ENCODE measurements at places on chromosomes 11 and 22.

DNA sequence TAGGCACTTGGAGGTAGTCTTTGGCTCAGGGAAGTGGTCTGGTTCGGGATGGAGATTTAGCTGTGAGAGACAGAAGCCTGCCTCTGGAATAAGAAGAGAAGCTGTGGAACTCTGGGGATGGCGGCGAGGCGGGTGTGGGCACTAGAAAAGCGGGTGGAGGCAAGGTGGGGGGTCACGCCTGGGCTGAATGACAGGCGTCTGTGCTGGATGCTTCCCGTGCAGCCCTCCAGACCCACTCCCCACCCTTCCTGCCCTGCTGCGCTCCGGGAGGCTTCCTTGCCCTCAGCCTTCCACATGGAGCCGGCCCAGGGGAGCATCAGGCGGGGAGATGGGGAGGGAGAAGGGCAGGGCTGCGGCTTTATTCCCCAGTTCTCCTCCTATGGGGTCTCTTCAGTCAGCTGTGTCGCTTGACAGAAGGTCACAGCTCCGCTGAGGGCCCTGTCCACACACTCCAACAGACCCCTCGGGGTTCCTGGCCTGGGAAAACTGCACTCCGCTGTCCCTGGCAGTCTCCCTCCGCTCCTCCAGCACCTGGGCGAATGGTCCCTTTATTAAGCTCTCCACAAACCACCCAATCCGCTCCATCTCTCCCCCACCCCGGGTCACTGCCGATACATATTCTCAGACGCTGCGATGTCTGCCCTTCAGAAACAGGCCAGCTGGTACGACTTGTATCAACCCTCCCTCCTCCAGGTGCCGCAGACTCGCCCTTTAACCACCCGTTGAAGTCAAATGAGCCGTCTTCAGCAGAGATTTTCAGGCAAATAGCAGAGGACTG is 6.2 kb downstream of the DNAJB13 start:
- no peak for DNase-seq

- no peak for DNase-seq
Observed at GRCh38 chr11:67453816-67454732, 1.1 kb upstream of the CABP4 start.

DNA sequence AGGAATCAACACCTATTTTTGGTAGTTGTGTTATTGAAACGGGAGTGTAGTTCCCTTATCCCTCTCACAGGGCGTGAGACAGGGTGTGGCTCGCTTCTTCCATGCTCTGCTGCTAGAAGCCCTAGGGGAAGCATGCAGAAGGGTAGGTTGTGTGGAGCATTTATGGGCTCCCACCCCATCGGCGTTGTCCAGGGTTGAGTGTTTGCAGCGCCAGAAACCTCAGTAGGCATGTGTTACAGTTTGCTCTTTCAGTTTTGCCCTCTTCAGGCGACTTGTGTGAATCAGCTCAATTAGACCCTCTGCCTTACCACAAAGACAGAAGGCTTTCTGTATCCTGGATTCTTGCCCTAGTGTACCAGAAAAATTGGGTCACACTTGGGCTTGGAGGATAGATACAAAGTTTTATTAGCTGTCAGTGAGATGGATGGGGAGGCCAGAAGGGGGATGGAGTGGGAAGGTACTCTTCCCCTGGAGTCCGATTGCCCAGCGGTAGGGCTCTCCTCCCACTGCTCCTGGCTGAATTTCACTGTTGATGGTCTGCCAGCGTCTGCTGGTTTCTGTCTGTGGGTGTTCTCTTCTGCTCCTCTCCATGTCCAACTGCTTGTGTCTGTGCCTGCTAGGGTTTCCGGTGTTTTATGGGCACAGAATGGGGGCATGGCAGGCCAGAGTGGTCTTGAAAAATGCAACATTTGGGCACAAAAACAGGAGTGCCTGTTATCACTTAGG is 358.3 kb upstream of the CTSC start:
- DNase-seq = no peak

DNA sequence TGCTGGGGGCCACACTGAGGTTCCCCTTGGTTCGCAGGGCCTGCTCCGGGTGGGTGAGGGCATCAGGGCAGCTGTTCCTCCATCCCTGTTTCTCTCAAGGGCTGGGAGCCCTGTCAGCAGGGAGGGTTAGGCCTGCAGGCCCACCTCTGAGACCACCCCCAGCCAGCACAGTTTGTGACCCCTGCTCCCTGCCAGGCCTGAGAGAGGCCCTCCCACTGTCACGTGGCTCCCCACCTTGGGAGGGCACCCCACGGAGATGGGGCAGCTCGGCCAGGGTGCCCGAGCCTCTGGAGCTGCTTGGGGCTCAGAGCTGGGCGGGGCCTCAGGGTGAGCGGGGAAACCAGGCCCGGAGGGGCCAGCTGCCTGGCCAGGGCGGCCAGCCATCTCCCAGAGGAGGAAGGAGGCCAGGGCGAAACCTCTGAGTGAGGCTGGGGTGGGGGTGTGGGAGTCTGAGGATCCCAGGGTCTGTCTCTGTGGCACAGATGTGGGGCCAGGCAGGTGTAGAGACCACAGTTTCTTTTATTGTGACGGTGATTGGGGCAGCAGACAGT is 2.5 kb upstream of the INS start:
- no peak for DNase-seq

DNA sequence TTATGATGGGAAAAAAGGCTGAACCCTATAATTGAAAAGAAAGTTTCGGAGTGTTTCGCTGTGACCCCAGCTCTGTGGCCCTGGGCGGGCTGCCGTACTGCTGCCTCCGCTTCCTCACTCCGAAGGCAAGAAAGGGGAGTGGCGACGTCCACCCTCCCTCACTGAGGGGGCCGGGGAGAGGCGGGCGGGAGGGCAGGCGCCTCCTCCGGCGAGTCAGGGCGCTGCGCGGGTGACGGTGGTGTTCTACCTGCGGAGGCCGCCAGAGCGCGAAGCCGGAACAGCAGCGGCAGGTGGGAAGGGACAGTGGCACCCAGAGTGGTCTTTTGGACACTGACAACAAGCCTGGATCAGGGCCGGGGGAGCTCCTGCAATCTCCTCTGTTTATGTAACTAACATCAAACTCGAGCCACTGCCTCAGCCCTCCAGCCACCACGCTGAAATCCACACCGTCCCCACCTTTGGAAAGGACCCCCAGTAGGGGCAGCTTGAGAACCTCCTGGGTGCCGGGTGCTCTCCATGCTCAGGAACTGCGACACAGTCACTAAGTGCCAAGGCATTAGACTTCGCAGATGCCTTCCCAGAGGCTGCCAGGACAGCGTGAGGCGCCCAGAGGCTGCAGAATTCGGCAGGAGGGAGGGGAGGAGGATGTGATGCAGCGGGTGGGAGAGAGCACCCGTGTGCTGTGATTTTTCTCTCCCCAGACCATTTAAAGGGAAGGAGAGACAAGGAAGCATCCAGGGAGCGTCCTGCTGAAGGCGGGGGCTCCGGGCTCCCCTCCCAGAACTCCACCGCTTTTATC is 25.5 kb downstream of the BID start:
- DNase-seq = no peak

DNA sequence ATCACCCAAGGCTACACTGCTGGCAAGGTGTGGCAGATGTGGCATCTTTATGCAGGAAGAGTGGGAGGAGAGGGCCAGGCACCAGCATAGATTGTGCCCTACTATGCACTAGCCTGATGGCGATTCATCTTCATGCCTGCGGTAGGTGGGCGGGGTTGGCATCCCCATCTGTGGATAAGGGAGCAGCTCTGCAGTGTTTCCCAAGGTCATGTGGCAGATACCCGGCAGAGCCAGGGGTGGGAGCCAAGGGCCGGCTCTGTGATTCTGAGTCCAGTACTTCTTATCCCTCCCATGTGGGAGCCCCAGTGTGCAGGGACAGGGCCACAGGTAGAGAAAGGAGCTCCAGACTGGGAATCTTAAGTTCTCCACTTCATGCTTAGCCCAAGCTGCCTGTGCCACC is 20.0 kb downstream of the CD82 start:
- DNase-seq = no peak

- no peak for DNase-seq
Observed at GRCh38 chr11:28581286-28582242, 473.4 kb downstream of the METTL15 start.

- DNase-seq = no peak
Observed at GRCh38 chr11:83257761-83258168, 28.4 kb downstream of the CCDC90B start.

GRCh38 chr11:115321605-115322289 is 182.5 kb downstream of the CADM1 start:
- DNase-seq = no peak

- DNase-seq = no peak
Observed at GRCh38 chr11:68735646-68736045, 15.7 kb downstream of the TESMIN start.

DNA sequence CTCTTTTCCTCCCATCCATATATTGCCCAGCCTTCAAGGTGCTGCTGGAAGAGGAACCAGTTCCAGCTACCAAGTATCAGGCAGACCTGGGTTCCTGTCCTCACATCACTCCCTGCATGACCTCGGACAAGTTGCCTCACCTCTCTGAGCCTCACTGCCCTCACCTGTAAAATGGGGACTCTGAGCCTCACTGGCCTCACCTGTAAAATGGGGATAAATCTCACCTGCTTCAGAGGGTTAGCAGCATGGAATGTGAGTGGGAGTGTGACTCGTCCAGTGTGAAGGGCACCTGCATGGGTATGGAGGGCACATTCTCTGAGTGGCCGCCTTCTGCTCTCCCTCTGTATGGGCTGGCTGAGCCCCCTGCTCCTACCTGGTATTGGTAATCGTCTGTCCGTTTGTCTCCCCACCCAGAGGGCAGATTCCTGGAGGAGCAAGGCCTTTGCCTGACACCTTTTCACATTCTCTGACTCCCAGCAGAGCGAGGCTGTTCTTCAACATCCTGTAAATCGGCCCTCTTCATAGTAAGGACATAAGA is 3.7 kb downstream of the GRIK4 start:
- no peak for DNase-seq

DNA sequence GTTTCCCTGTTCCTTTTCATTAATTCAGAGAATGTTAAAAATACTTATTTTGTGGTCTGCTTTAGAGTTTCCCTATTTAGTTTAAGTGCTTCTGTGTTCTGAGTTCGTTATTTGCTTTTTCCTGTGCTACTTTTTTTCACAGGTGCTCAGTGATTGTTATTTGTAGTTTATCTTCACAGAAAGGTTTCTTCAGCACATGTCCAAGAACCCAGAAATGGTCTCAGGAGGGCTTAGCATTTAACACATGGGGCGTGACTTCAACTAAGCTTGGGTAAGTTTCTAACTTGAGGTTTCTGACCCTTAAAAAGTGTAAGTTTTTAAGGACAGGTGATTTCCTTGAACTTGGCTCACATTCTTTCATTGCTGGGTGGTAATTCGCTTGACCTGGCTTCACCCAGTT is 157.3 kb downstream of the AASDHPPT start:
- no peak for DNase-seq

DNA sequence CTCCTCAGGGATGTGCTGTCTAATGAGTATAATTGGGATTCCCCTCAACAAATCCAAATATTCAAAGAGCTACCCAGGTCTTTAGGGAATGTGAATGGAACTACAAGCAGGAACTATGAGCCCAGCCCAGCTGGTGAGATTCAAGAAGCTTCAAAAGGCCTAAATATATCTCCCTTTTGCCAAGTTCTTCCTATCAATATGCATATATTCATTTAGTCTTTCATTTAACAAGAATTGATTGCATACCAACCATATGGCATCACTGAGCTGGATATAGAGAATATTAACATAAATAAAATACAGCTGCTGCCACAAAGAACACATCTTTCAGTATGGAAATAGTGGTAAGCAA is 58.9 kb upstream of the PRSS23 start:
- no peak for DNase-seq

DNA sequence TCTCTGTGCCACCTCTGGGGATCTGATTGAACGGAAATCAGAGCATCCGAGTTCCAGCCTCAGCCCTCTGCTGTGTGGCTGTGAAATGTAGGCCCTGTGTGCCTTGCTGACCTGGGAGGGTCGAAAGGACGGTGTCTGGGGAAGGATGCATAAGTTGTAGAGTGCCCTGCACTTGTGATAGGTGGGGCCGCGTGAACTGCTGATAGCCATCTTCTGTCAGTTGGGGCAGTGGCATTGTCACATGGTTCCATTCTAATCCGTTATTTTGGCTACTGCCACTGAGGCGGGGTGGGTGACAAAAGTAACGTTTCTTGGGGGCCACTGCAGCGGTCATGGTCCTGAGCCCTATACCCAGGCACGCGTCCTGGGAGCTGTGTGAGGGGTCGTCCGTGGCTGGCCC is 63.4 kb downstream of the LRP5 start:
- no peak for DNase-seq

GRCh38 chr11:75275581-75275980 is 35.0 kb downstream of the TPBGL start:
- no peak for DNase-seq

DNA sequence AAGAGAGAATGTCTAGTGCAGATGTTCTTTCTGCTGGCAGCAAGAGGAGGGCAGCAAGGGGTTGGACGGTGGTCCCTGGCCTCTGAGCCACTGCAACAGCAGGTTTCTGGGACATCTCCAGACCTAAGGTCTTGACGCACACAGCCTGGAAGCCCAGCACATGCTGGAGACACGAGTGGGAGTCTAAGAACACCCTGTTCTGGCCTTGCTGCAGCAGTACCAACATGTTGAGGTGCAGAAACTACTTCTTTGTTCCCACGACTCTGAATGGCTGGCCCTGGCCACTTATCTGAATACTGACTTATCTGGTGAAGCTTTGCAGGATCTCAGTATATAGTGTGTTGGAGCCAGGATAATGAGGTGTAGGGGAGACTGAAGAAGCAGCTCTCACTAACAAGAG is 6.8 kb downstream of the MICAL2 start:
- DNase-seq = no peak

GRCh38 chr11:122690384-122690783 is 34.9 kb downstream of the UBASH3B start:
- DNase-seq = no peak

- DNase-seq = peak; percentile 84
Observed at GRCh38 chr11:118530683-118531596, at the start of gene TMEM25. TMEM25 (plus strand) TSS chr11:118531192; CDS start chr11:118531802, 610 bp downstream.

DNA sequence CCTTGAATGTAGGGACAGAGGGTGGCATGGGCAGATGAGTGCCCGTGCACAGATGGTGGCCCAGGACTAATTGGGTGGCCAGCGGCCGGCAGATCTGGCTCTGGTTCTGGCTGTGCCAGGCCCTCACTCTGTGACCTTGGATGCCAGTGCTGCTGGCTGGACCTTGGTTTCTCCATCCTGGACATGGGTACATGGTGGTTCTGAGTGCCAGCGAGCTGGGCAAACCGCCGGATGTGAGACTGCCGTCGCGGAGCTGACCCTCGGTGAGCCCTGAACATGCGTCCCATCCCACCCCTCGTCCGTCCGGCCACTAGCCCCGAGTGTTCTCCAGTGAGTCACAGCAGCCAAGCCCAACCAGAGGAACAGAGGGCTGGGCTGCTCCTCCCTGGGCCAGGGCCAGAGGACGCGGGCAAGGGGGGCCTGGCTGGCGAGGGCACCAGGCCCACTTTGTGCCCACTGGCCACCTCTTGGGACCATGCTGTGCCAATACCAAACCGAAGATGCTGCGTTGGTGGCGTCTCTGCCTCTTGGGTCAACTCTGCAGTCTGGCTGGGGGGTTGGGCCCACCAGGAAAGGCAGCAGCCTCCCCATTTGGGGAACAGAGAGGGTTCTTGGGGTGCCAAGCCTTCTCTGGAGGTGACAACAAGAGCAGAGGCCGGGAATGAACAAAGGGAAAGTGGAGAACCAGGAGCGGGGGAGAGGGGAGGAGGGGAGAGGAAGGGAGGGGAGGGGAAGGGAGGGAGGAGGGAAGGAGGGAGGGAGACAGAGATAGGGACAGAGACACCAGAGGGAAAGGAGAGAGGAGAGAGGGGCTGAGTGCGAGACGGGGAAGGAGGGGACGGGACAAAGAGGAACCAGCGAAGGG is 10.7 kb downstream of the LSP1 start:
- DNase-seq = peak; percentile 78

- no peak for DNase-seq
Observed at GRCh38 chr11:130992788-130993187, 76.5 kb upstream of the SNX19 start.

Measured in HEK293T (cell line).